Activated CD4-positive, CD25-positive, alpha-beta regulatory T cell treated with anti-CD3 and anti-CD28 coated beads, Interleukin-2, amount 50 U/mL, for 72 hours (primary cell): ENCODE measurements at places on chromosomes 5 and 9.
A peak's percentile ranks its signal among the peaks of the same experiment; 100 is the strongest.

DNA sequence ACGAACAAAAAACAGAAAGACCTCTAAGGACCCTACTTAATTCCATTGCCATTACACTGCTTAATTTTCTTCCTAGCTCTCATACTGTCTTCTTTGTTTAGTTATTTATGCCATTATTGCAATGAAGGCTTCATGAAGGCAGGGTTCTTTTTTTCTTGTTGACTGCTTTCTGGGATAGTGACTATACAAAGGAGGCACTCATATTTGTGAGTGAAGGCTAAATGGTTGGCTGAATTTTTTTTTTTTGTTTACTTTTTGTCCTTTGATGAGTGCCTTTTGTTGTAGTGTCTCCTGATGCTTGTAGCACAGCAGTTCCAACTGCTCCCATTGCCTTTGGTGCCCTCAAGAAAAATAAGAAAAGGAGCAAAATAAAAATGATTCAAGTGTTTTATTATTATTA lies 17.8 kb downstream of the CTNNA1 start:
- DNase-seq, result no peak

DNA sequence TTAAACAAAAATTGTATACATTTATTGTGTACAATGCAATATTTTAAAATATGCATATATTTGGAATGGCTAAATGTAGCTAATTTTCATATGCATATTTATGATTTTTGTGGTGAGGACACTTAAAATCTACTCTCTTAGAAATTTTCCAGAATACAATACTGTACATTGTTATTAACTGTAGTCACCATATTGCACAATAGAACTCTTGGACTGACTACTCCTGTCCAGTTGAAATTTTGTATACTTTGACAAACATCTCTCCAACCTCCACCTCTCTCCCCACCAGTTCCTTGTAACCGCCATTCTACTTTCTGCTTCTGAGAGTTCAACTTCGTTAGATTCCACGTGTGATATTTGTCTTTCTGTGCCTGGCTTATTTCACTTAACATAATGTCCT lies 49.2 kb upstream of the TAF11L2 start:
- no peak for DNase-seq

- peak; percentile 52 for DNase-seq
These were observed 59.7 kb upstream of the TRPC7 start for GRCh38 chr5:136424835-136425584.

- DNase-seq, result no peak
These were observed 340.4 kb downstream of the SPOCK1 start for GRCh38 chr5:137158691-137159090.

DNA sequence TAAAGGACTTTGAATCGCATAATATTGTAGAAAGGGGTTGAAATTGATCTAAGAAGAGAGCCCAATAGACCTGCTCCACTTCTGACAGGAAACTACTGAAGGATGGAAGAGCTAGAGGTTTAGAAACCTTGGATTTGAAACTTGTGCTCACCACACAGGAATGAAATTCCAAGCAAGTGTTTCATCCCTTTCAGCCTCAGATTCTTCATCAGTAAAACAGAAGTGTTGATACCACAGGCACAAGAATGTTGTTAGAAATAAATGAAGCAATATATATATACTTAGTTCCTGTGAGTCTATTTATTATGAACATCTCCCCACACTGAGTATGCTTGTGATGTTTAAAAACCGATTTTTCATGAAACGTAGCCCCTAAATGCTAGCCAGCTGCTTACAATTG lies 43.8 kb downstream of the PRRC1 start:
- DNase-seq, result no peak
